Progenitor cell of endocrine pancreas (in vitro differentiated cells): ENCODE measurements at places on chromosomes 2 and 18. TPM values are rescaled to one million over a fixed set of nuclear protein-coding genes. Genes with fewer than 3 reads are reported as not detected.

- H3K4me1 ChIP-seq, result peaks cover 14% of the 10 kb centered on the region
- H3K4me3 ChIP-seq, result no peak overlapping the region
- H3K27me3 ChIP-seq, result no peaks in the 10 kb centered on the region
- H3K27ac ChIP-seq, result no peak overlapping the region
- H3K36me3 ChIP-seq, result no peaks in the 10 kb centered on the region
Measured at GRCh38 chr2:239229545-239230279, 171.1 kb downstream of the HDAC4 start.

- no peak overlapping the region for H3K4me3 ChIP-seq
- no peaks in the 10 kb centered on the region for H3K36me3 ChIP-seq
- DNase-seq, result no peak
- peaks cover 36% of the 10 kb centered on the region for H3K27me3 ChIP-seq
Measured at GRCh38 chr2:236565212-236565611, 4.4 kb upstream of the ACKR3 start.

GRCh38 chr2:10045561-10046355 is 2.4 kb downstream of the KLF11 start:
- no peak for DNase-seq
- H3K27ac ChIP-seq, result no peak overlapping the region
- peaks cover 4% of the 10 kb centered on the region for H3K4me1 ChIP-seq
- peaks cover 37% of the 10 kb centered on the region for H3K27me3 ChIP-seq

DNA sequence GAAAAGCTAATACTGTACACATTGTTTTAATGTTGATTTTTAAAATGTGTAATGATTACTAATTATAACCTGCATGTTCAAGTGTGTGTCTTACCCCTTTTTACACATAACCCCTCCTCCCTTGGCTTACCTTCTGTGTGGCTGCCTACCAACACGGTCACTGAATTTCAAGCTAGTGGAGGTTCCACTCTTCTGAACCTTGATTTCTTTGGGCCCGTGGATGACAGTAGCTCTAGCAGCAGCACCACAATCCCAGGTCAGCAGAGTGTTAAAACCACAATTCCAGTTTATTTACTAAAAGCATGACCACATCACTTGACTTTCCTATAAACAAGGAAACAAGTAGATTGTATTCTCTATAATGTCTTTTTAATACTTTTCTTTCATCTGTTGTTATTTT is 56.9 kb downstream of the AFTPH start:
- H3K4me1 ChIP-seq, result no peaks in the 10 kb centered on the region
- DNase-seq, result no peak
- no peaks in the 10 kb centered on the region for H3K27me3 ChIP-seq
- no peak overlapping the region for H3K4me3 ChIP-seq
- H3K36me3 ChIP-seq, result peaks cover 5% of the 10 kb centered on the region

- peaks cover 14% of the 10 kb centered on the region for H3K4me1 ChIP-seq
- peaks cover 3% of the 10 kb centered on the region for H3K27me3 ChIP-seq
- no peak overlapping the region for H3K27ac ChIP-seq
- H3K36me3 ChIP-seq, result peaks cover 2% of the 10 kb centered on the region
- DNase-seq, result no peak
Measured at GRCh38 chr2:60509066-60509465, 44.4 kb downstream of the BCL11A start.

GRCh38 chr2:97706708-97707345 is 6.5 kb upstream of the ZAP70 start:
- H3K4me3 ChIP-seq, result no peak overlapping the region
- H3K4me1 ChIP-seq, result peaks cover 12% of the 10 kb centered on the region
- no peak overlapping the region for H3K27ac ChIP-seq
- H3K27me3 ChIP-seq, result no peaks in the 10 kb centered on the region
- peaks cover 2% of the 10 kb centered on the region for H3K36me3 ChIP-seq
- DNase-seq, result no peak

- no peak overlapping the region for H3K27ac ChIP-seq
- no peaks in the 10 kb centered on the region for H3K4me1 ChIP-seq
- H3K36me3 ChIP-seq, result peaks cover 5% of the 10 kb centered on the region
- DNase-seq, result no peak
- H3K4me3 ChIP-seq, result no peak overlapping the region
Measured at GRCh38 chr2:241137276-241138190, 11.7 kb downstream of the PASK start.

GRCh38 chr2:232731470-232731869 is 34.3 kb downstream of the GIGYF2 start:
- H3K27me3 ChIP-seq, result no peaks in the 10 kb centered on the region
- H3K27ac ChIP-seq, result peak overlapping the region; percentile 62
- DNase-seq, result no peak
- H3K36me3 ChIP-seq, result peaks cover 18% of the 10 kb centered on the region
- H3K4me3 ChIP-seq, result no peak overlapping the region

DNA sequence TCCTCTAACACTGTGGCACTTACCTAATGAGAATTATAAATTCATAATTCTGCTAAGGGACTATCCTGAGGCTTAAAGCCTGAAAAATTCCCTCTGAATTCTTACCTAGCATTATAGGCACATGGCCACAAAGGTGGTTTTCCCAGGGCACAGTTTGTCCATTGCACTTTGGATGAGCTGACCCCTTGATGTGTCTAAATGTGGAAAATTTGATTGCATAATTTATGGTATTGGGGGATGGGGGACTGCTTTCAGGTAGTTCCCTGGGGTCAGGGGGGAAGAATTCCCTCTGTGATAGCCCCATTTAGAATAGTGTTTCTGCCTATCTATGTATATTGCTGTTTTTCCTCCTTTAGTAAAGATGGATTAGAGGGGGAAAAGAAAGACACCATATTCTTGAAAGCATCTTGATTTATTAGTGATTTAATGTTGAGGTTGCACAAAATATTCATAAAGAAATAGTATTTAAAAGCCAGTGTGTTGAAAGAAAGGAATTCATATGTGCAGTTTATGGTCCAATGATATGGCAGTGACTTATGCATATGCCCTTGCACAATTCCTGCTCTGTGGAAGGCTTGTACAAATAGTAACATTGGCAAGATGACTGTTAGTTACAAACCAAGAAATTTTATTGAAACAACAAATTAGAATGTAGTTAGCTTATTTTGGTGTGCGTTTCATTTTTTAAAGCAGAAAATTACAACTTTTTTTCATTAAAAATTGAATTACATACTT is 8.7 kb upstream of the HTR2B start:
- H3K4me3 ChIP-seq, result no peak overlapping the region
- no peak for DNase-seq
- no peak overlapping the region for H3K27ac ChIP-seq
- H3K27me3 ChIP-seq, result no peaks in the 10 kb centered on the region

- no peak overlapping the region for H3K4me3 ChIP-seq
- H3K27me3 ChIP-seq, result no peaks in the 10 kb centered on the region
- no peaks in the 10 kb centered on the region for H3K36me3 ChIP-seq
- no peaks in the 10 kb centered on the region for H3K4me1 ChIP-seq
- DNase-seq, result no peak
- H3K27ac ChIP-seq, result no peak overlapping the region
Measured at GRCh38 chr2:40915651-40916050, 463.8 kb upstream of the SLC8A1 start.

GRCh38 chr2:136376798-136377211 is 258.9 kb upstream of the CXCR4 start:
- DNase-seq, result no peak
- no peak overlapping the region for H3K4me3 ChIP-seq
- no peaks in the 10 kb centered on the region for H3K27me3 ChIP-seq

GRCh38 chr2:158717366-158718195 is 77.5 kb upstream of the DAPL1 start:
- no peak overlapping the region for H3K4me3 ChIP-seq
- DNase-seq, result no peak
- H3K27ac ChIP-seq, result no peak overlapping the region
- H3K27me3 ChIP-seq, result no peaks in the 10 kb centered on the region

DNA sequence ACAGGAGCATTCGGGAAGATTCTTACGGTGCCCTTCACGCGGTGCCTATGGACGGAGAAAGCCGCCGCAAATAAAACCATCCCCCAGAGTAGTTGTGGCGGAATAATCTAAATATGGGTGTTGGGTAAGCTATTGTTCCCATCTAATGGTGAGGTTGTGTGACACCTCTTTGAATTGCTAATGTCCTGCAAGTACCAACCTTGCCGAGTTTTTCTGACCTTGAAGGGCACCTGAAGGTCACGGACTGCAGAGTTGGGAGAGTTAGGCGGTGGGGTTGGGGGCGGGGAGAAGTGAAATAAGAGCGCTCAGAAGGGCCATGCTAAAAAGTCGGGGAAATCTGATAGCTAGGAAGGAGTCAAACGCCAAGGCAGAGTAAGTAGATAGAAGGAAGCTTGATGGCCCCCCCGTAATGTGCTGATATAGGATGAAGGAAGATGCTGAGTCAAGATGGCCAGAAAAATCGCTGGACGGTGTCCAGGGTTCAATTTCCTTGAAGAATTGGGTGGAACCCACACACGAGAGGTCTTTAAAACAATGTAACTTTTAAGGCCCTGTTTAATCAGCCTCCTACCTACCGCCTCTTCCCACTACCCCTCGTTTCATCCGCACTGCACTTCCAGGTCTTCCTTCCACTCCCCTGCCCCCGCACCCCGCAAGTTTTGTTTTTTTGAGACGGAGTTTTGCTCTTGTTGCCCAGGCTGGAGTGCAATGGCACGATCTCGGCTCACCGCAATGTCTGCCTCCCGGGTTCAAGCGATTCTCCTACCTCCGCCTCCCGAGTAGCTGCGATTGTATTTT is 600 bp downstream of the KATNAL2 start:
- no peak for DNase-seq
- peaks cover 23% of the 10 kb centered on the region for H3K4me1 ChIP-seq
- peak overlapping the region; percentile 41 for H3K27ac ChIP-seq
- no peaks in the 10 kb centered on the region for H3K36me3 ChIP-seq

DNA sequence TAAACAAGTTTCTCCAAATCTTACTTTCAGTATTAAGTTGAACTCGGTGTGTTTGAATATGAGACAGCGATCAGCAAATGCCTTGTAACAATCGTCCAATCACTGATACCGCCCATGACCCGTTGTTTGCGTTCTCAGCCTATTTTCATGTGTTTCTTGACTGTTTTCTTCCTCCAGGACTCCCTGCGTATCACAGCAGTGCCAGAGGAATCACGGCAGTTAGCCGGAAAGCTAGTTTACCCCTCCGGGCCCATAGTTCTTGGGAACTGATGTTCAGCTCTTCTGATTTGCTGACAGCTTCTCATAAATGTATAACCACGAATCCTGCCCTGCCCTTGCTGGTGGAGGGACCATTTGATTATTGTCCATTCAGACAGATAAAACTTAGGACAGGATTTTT is 42.2 kb upstream of the TPO start:
- H3K36me3 ChIP-seq, result no peaks in the 10 kb centered on the region
- DNase-seq, result no peak
- no peak overlapping the region for H3K4me3 ChIP-seq
- peaks cover 2% of the 10 kb centered on the region for H3K27me3 ChIP-seq
- H3K4me1 ChIP-seq, result no peaks in the 10 kb centered on the region

- no peaks in the 10 kb centered on the region for H3K27me3 ChIP-seq
- no peak for DNase-seq
- no peak overlapping the region for H3K4me3 ChIP-seq
- H3K36me3 ChIP-seq, result no peaks in the 10 kb centered on the region
Measured at GRCh38 chr2:78263571-78263970, 741.4 kb upstream of the LRRTM4 start.

- no peak overlapping the region for H3K27ac ChIP-seq
- no peak overlapping the region for H3K4me3 ChIP-seq
- H3K4me1 ChIP-seq, result peaks cover 2% of the 10 kb centered on the region
- H3K36me3 ChIP-seq, result no peaks in the 10 kb centered on the region
- DNase-seq, result no peak
- no peaks in the 10 kb centered on the region for H3K27me3 ChIP-seq
Measured at GRCh38 chr18:44521668-44522022, 159.0 kb upstream of the SETBP1 start.

GRCh38 chr2:236535024-236535423 is 34.6 kb upstream of the ACKR3 start:
- DNase-seq, result no peak
- no peak overlapping the region for H3K4me3 ChIP-seq
- H3K27me3 ChIP-seq, result peaks cover 64% of the 10 kb centered on the region

GRCh38 chr2:97691166-97691565 is 21.7 kb downstream of the C2orf92 start:
- no peak for DNase-seq
- H3K27me3 ChIP-seq, result no peaks in the 10 kb centered on the region
- peaks cover 3% of the 10 kb centered on the region for H3K4me1 ChIP-seq
- H3K36me3 ChIP-seq, result no peaks in the 10 kb centered on the region

DNA sequence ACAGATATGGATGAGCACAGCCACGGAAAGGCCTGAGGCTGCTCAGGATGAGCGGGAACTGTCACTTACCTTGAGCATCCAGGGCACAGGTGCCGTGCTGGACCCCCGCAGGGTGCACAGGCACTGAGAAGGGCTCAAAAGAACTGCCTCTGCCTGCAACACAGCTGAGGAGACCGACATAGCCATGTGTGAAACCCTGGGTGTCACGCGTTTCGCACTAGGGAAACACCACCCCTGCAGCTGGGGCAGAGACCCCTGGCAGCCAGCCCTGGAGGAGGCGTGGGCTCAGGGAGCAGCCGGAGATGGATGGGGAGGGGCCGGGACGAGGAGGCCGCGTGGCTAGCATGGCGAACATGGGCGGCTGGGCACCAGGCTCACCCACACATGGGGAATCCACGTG is 228.9 kb downstream of the EIPR1 start:
- H3K4me1 ChIP-seq, result peaks cover 19% of the 10 kb centered on the region
- no peaks in the 10 kb centered on the region for H3K27me3 ChIP-seq

- no peak overlapping the region for H3K27ac ChIP-seq
- H3K4me1 ChIP-seq, result peaks cover 2% of the 10 kb centered on the region
- H3K36me3 ChIP-seq, result no peaks in the 10 kb centered on the region
- H3K27me3 ChIP-seq, result peaks cover 37% of the 10 kb centered on the region
- no peak for DNase-seq
- H3K4me3 ChIP-seq, result no peak overlapping the region
Measured at GRCh38 chr2:219702796-219703545, 75.5 kb downstream of the SLC4A3 start.

DNA sequence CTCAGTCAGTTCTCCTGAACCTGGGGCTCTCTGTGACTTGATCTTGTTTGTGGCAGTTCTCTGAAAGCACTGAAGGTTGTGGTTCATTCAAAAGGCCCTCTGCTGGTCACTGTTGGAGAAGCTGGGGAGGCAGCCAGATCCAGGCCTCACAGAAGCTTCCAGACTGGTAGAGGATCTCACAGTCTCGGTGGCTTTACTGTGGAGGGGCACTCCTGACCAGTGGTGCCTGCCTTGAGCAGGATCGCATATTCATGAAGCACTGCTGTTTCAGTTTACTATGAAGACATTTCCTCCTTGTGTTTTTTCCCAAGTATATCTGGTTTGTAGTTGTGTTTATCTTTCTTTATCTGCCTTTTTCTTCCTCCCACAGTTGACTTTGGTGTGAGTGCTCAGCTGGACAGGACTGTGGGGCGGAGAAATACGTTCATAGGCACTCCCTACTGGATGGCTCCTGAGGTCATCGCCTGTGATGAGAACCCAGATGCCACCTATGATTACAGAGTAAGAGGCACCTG is 133.9 kb downstream of the MAP4K4 start:
- no peaks in the 10 kb centered on the region for H3K27me3 ChIP-seq
- DNase-seq, result peak; percentile 56
- H3K36me3 ChIP-seq, result peaks cover 30% of the 10 kb centered on the region
- peak overlapping the region; percentile 81 for H3K27ac ChIP-seq
- peaks cover 21% of the 10 kb centered on the region for H3K4me1 ChIP-seq

SLC23A3 gene
- total RNA-seq, result 1.7 and 2.8 TPM in 2 replicates

DHRS9 gene
- not detected in 2 replicates for total RNA-seq

KANSL1L gene
- 32.7 and 32.8 TPM in 2 replicates for total RNA-seq

SAP130 gene
- total RNA-seq, result 43.5 and 45.3 TPM in 2 replicates

UNC80 gene
- total RNA-seq, result 3.1 and 4.3 TPM in 2 replicates

TMEM247 gene
- total RNA-seq, result not detected in 2 replicates

GTF2A1L gene
- total RNA-seq, result not detected in 2 replicates

TFPI gene
- total RNA-seq, result 17.5 and 23.5 TPM in 2 replicates

ERFE gene
- 0.91 and 1.3 TPM in 2 replicates for total RNA-seq

SIGLEC15 gene
- total RNA-seq, result not detected in 2 replicates

SYT4 gene
- total RNA-seq, result 4.6 and 4.8 TPM in 2 replicates

STRADB gene
- 48.2 and 51.0 TPM in 2 replicates for total RNA-seq

UGT1A5 gene
- not detected in 2 replicates for total RNA-seq

PLCL1 gene
- 41.1 and 48.3 TPM in 2 replicates for total RNA-seq
